NCI-H2227 treated with DMSO at 0.1 percent for 48 hours (cell line): ENCODE measurements at places on chromosomes 1 and 21.

DNA sequence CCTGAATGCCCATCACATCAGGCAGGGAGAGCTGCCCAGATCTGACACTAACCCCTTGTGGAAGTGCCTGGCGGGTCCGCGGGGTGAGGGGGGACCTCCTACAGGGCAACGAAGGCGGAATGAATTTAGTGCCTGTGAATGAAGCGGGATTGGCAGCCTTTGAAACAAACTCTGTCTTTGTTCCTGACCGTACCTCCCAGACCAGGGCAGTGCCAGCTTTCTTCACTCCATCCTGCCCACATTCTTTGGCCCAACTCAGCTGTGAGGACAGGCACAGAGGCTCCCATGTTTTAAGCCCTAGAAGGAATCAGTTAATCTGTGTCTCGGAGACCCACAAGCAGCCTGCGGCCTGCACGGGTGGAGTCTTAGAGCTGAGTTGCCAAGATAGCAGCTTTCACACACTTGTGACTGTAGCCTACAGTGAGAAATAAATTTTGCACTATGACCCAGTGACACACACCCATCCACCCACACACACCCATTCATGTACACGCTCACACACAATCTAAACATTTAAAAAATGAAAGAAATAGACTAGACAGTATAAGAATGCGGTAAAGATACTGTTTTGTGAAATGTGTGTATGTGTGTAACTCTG is 60.1 kb upstream of the USP24 start:
- DNase-seq = no peak

GRCh38 chr21:41431788-41432548 is 5.9 kb downstream of the MX1 start:
- no peak for DNase-seq

DNA sequence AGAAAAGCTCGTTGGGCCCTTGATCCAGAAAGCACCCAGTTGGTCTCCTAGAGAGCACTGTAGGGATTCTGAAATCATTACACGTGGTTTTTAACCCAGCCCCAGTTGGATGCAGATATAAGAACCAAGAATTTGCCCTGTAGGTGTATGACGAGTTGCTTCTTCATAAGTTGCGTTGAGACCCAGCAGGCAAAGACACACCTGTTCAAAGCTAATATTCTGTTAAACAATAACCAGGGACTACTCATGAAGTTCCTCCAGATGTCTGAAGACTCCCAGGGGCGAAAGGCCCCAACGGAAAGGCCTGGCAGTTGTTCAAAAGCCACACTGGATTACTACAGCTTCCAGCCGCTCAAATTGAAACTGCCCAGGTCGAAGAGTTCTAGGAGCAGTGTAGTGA is 88.6 kb upstream of the HNRNPU start:
- DNase-seq = no peak

- no peak for DNase-seq
Measured at GRCh38 chr1:29636936-29637335, 400.6 kb downstream of the PTPRU start.

- DNase-seq = no peak
Measured at GRCh38 chr1:3034728-3035562, 13.7 kb downstream of the ACTRT2 start.

DNA sequence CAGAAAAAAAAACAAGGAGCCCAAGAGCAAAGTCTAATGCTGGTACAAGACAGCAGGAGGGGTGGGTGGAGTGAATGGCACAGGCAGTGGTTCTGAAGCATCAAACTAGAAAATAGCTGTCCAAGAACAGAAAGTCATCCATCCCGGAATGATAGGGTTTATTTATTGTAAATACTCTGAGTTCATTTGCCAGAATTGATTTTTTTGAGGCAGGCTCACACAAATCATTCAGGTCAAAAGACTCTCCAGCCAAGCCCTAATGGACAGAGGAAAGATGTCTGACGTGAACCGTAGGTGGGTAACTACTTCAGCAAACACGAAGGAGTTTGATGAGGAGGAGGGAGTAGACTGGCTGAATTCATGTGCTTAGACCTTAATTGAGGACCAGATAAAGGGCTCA is 13.8 kb upstream of the DISP1 start:
- DNase-seq = peak; percentile 19

- DNase-seq = no peak
Measured at GRCh38 chr21:10425856-10426255, 95.5 kb upstream of the TPTE start.

- no peak for DNase-seq
Measured at GRCh38 chr1:3746389-3746829, 5.8 kb upstream of the CCDC27 start.

DNA sequence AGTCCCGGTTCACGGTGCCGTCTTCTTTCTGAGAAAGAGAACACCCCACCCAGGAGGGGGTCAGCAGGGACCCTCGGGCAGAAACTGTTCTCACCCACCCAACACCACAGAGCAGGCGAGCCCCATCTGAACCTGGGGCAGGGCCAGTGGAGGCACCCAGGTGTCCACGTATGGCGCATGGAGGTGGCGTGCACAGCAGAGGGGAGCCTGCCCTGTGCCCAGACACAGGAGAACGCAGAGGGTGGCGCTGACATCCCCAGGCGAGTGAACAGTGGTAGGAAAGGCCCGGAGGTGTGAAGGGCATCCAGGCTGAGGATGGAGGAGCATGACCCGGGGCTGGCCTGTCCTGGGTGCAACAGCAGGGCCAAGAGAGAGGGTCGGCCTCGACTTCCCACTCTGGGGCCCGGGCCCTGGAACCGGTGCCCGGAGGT is 91.1 kb downstream of the STUM start:
- no peak for DNase-seq

DNA sequence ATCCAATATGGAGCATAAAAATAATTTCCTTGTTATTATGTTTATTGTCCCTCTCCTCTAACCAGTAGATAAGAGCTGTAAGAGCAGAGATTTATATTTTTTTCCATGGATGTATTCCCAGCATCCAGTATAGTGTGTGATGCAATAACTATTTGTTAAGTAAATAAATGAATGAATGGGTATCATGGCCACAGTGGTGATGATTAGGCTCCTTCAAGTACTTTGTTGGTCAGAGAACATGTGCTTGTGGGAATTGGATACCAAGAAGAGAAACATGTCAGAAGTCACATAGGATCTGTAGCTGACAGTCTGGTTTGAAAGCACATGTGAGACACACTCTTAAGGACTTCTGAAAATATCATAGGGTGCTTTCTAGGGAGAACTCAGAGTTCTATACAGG is 588.5 kb downstream of the AGBL4 start:
- DNase-seq = no peak

GRCh38 chr1:115112496-115113375 is 23.4 kb upstream of the TSPAN2 start:
- peak; percentile 31 for DNase-seq

- DNase-seq = no peak
Measured at GRCh38 chr1:39592069-39592468, 15.5 kb upstream of the PABPC4 start.

- DNase-seq = no peak
Measured at GRCh38 chr1:3172431-3173380, 103.7 kb downstream of the PRDM16 start.

DNA sequence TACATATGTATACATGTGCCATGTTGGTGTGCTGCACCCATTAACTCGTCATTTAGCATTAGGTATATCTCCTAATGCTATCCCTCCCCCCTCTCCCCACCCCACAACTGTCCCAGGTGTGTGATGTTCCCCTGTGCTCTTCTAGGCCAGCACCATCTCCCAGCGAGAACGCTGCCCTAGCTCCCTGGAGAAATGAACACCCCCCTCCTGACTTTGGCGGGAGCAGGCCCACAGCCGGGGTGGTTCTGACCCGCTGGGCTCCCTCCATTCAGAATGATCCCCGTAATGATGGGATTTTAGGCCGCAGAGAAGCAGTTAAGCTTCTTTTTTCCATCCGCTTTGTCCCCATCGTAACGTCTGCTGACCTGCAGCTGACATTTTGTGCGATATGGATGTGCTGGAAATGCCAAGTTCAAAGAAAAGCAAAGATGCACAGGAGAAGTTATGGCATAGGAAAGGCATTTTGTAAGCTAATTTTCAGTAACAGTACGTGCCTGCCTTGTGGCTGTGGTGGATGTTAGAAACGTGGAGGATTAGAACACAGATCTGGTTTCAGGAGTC is 39.3 kb downstream of the ELK4 start:
- DNase-seq = no peak

DNA sequence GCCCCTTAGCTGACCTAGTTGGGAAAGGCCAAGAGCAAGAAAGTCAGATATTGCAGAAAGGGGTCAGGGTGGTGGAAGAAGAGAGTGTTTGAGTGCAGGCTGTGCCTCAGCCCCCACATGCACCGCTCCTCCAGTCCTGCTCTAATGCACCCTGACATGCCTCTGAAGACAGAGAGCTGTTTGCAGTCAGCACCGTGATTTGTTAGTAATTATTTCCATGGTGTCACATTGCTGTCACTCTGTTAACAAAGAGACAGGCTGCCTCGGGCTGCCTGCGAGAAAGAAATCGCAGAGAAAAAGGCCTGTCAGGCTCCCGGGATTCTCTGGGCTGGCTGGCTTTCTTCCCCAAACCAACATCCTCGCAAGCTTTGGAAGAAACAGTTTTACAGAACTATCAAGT is 58.3 kb downstream of the ERI3 start:
- DNase-seq = no peak

DNA sequence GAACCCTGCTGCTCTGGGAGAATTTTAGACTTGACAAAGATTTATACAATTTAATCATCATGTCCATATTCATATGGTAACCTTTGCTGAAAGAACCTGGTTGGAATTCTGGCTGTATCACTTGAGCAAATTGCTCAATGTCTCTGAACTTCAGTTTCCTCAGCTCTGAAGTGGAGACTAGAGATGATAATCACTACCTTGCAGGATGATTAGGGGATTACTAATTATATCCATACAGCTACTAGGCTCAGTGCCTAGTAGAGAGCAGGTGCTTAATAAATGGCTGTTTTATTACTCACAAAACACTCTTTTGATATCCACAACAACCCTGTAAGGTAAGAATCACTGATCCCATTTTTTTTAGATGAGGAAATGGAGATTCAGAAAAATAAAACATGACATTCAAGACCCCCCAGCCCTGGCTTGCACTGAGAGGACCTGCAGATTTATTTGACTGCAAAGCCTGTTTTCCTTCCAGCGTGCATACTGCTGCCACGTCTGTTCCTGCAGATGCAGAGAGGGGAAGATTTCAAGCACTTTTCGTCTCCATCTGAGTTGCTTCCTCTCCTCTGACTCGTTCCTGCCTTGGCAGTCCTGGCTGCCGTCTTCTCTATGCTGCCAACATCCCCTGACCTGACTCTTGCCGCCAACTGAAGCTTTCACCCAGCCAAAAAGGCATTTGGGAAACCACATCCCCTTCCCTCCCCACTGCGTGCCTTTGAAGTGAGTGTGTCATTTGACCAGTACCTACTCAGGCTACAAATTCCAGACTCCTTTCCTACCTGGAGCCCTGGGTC is 203.0 kb downstream of the PLPP3 start:
- peak; percentile 21 for DNase-seq

- DNase-seq = peak; percentile 8
Measured at GRCh38 chr1:100455478-100456072, 82.4 kb upstream of the GPR88 start.

- DNase-seq = no peak
Measured at GRCh38 chr1:161374373-161374772, 6.7 kb upstream of the CFAP126 start.

- DNase-seq = no peak
Measured at GRCh38 chr21:44833663-44834062, 15.8 kb upstream of the SUMO3 start.

GRCh38 chr1:168614235-168614634 is 37.8 kb downstream of the XCL1 start:
- peak; percentile 66 for DNase-seq

DNA sequence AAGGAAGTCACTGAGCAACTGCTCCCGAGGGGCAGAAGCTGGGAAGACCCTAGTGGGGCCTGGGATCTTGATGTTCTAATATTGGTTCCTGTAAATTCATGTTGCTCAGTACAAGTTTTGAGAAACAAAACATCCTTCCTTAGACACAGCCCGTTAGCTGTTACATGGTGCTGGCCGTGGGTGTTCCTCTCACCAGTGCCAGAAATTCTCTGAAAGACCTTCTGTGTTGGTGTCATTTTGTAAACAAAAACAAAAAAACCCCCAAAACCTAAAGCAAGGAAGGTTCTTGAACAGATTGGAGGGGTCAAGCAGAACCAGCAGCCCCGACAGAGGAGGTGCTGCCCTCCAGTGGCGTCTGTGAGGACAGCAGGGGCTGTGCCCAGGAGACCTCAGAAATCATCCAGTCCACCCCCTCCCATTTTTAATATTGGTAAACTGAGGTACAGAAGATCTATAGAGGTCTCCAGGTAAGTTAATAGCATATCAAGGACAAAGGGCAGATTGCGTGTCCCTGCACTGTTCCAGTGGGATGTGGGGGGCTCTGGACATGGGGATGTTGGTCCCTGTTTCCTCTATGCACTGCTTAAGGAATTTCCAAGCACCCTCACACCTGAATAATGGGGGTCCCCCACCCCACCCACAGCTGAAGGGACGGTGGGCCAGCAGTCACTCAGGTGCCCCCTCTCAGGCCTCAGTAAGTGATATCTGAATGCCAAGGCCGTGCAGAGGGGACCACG is 38.2 kb downstream of the SLC2A7 start:
- DNase-seq = peak; percentile 9

DNA sequence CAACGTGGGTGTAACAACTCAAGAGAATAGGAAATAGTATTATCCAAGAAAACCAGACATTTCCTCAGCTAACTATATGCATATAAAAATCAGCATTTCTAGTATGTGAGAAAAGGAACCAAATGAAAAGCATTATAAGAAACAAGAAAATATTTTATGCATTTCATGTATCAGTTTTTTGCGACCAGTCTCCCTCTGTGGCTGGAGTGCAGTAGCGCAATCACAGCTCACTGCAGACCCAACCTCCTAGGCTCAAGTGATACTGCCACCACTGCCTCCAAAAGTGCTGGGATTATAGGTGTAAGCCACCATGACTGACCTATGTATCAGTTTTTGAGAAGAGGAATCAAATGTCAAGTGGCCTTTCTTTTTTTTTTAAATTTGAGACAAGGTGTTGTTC is 31.0 kb downstream of the SLC16A1 start:
- DNase-seq = no peak

DNA sequence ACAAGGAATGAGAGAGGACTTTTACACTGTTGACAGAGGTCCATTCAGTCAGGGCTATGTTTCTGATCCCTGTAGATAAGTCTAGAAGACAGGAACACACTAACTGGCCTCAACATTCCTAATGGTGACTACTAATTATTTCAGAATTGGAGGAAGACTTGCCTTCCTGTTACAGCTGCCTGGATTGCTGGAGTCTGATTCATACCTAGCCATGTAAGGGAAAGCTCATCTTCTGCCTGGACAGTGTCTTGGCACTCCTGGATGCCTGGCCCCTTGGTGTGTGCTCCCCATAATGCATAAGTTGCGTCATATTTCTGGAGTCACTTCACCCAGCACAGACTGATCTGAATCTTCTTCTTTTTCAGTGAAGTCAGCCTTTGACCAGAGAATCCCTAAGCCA is 326.0 kb upstream of the RUNX1 start:
- DNase-seq = no peak
